ENCODE measurements at places on chromosomes 12 and 14. TPM values are rescaled to one million over a fixed set of nuclear protein-coding genes. Genes with fewer than 3 reads are reported as not detected.
A peak's percentile ranks its signal among the peaks of the same experiment; 100 is the strongest.

GRCh38 chr12:98110536-98110935 is 404.9 kb upstream of the TMPO start:
- DNase-seq = no peak

DNA sequence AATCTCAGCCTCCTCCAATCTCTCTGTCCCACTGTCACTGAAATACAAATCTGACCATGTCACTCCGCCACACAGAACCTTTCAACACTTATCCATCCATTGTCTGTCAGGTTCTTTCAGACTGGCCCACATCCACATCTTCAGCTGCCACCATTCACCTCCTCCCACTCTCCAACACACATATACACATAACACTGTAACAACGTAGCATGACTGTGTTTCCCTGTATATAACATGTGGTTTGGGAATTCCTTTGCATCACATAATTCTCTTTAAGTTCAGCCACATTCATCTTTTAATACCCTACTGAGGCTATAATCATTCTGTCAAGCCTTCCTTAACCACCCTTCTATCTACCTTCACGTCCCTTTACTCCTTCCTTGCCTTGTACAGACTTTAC is 99.2 kb downstream of the PPP2R5E start:
- DNase-seq = no peak

- peak; percentile 31 for DNase-seq
Observed at GRCh38 chr14:72513965-72514659, 379.8 kb downstream of the DPF3 start.

DNA sequence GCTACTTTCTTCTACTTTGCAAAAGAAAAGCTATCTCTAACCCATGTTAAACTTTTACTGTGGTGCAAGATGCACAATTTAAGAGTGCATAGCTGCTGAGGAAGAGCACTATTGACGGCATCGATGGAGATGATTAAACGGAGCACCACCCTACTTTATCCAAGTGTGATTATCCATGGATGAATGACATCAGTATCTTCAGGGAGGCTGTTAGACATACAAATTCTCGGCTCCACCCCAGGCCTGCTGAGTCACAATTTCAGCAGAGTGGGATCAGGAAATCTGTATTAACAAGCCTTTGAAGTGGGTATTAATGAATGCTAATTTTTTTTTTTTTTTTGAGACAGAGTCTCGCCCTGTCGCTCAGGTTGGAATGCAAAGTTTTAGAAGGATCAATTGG is 16.2 kb downstream of the SLC2A14 start:
- no peak for DNase-seq

Gene SYT1
- 0.74 TPM for total RNA-seq
